ENCODE measurements at places on chromosomes 2 and 18. TPM values are rescaled to one million over a fixed set of nuclear protein-coding genes. Genes with fewer than 3 reads are reported as not detected.

GRCh38 chr2:204428675-204429074 lies 116.6 kb upstream of the PARD3B start:
- no peak overlapping the region for H3K4me3 ChIP-seq
- no peaks in the 10 kb centered on the region for H3K36me3 ChIP-seq
- DNase-seq, result no peak
- H3K27me3 ChIP-seq, result no peaks in the 10 kb centered on the region

DNA sequence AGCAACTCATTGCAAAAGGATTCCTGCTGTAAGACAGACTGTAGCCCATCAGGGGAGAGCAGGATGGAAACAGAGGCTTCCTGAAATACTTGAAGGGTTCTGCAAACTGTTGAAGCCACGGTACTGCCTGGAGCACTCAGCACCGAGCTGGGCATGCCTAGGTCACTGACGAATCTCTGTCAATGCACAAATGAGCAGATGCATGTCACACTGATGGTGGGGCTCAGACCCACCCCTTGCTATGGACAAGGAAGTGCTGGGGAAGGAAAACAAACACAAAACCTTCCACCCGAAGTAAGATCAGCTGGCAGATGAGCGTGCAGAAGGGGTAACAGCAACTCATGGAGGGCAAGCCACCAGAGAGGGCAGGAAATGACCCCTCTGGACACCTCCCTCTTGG lies 136.7 kb downstream of the BCL2 start:
- no peak overlapping the region for H3K4me3 ChIP-seq
- peaks cover 18% of the 10 kb centered on the region for H3K4me1 ChIP-seq
- H3K27ac ChIP-seq, result no peak overlapping the region
- DNase-seq, result no peak
- H3K36me3 ChIP-seq, result no peaks in the 10 kb centered on the region
- no peaks in the 10 kb centered on the region for H3K27me3 ChIP-seq

DNA sequence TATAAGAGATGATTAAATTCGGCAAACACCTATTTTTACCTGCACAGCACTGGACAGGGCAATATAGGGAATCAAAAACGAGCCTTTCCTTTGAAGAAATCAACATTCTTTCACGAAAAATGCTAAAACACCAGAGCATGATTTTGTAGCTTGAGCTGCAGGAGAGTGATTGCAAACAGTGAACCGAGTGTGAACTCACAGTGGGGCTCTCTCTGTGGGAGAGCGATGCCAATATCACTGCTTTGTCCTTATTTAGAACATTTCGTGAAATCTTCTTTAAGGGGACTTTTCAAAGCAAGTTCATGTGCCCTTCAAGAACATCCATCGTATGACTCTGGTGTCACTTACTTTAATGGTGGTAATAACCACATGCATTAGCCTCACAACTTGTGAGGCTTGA lies 238.8 kb downstream of the CD226 start:
- H3K27ac ChIP-seq, result no peak overlapping the region
- H3K4me3 ChIP-seq, result no peak overlapping the region
- H3K4me1 ChIP-seq, result no peaks in the 10 kb centered on the region

GRCh38 chr2:60976256-60976850 lies 41.2 kb upstream of the PEX13 start:
- H3K36me3 ChIP-seq, result no peaks in the 10 kb centered on the region
- peak overlapping the region; percentile 34 for H3K27ac ChIP-seq
- H3K27me3 ChIP-seq, result no peaks in the 10 kb centered on the region
- no peak for DNase-seq

DNA sequence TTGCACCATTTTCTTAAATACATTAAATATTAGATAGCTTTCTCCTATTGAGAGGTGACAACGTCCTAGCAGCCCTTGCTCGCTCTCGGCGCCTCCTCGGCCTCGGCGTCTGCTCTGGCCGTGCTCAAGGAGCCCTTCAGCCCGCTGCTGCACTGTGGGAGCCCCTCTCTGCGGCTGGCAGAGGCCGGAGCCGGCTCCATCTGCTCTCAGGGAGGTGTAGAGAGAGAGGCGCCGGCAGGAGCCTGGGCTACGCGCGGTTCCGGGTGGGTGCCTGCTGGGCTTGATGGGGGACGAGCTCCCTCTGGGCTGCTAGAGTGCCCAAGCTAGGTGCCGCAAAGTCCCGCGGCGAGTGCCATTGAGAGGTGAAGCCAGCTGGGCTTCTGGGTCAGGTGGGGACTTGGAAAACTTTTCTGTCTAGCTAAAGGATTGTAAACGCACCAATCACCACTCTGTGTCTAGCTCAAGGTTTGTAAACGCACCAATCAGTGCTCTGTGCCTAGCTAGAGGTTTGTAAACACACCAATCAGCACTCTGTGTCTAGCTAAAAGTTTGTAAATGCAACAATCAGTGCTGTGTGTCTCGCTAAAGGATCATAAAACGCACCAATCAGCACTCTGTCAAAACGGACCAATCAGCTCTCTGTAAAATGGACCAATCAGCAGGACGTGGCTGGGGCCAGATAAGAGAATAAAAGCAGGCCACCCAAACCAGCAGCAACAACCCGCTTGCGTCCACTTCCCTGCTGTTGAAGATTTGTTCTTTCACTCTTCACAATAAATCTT lies 3.1 kb downstream of the RPRD1A start:
- no peak overlapping the region for H3K27ac ChIP-seq
- no peak for DNase-seq
- H3K36me3 ChIP-seq, result no peaks in the 10 kb centered on the region
- H3K27me3 ChIP-seq, result no peaks in the 10 kb centered on the region
- no peak overlapping the region for H3K4me3 ChIP-seq

DNA sequence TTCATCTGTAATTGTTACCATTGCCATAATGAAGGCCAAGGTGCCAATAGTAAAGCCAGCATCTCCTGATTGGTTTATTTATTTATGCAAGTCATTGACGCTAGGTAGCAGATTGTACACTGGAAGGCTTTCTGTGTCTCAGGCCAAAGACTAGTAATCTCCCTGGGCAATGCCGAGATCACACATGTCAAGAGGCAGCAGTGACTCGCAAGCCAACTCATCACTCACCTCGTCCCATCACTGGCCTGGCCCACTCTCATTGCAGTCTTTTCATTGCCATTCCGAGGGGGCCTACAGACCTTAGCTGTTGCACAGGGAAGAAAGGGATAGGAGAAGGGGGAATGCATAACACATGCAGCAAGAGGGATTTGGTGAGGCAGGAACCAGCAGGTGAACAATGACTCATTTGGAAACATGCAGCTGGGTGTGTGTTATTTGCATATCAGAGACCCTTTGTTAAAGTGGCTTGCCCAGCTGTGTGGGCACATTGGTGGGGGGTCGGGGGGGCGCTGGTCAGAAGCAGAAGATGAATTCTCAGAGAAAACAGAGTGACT lies 448.7 kb upstream of the HNRNPA3 start:
- no peak overlapping the region for H3K27ac ChIP-seq
- no peaks in the 10 kb centered on the region for H3K36me3 ChIP-seq
- no peak overlapping the region for H3K4me3 ChIP-seq
- no peak for DNase-seq

GRCh38 chr2:118881490-118882129 lies 34.2 kb upstream of the EN1 start:
- no peaks in the 10 kb centered on the region for H3K27me3 ChIP-seq
- H3K36me3 ChIP-seq, result no peaks in the 10 kb centered on the region
- peaks cover 6% of the 10 kb centered on the region for H3K4me1 ChIP-seq
- no peak overlapping the region for H3K4me3 ChIP-seq
- peak; percentile 76 for DNase-seq

GRCh38 chr2:26892922-26893524 lies 45.1 kb downstream of the DPYSL5 start:
- H3K27me3 ChIP-seq, result no peaks in the 10 kb centered on the region
- H3K36me3 ChIP-seq, result no peaks in the 10 kb centered on the region
- H3K27ac ChIP-seq, result no peak overlapping the region
- no peak for DNase-seq
- H3K4me1 ChIP-seq, result no peaks in the 10 kb centered on the region

DNA sequence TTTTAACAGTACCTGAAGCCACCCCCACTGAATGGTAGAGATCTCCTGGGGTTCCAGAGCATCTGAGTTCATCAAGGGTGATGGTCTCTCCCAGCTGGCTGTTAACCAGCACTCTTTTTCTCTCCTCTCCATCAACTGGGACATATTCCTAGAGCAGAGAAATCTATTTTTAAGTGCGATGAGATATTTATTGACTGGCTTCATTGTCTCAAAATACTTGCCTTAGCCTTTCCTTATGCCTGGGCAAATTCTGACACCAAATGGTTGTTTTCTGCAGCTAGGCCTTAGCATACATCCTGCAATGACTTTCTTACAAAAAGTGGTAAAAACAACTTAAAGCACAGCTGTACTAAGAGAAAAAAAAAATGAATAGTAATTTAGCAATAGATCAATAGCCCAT lies 19.6 kb downstream of the NOSTRIN start:
- no peak overlapping the region for H3K27ac ChIP-seq
- H3K36me3 ChIP-seq, result no peaks in the 10 kb centered on the region
- H3K27me3 ChIP-seq, result no peaks in the 10 kb centered on the region
- no peak for DNase-seq
- H3K4me3 ChIP-seq, result no peak overlapping the region

- H3K27ac ChIP-seq, result no peak overlapping the region
- no peak for DNase-seq
- H3K4me1 ChIP-seq, result peaks cover 5% of the 10 kb centered on the region
Measured at GRCh38 chr2:209314653-209315052, 109.2 kb upstream of the MAP2 start.

GRCh38 chr2:173388795-173389194 lies 34.1 kb downstream of the CDCA7 start:
- H3K36me3 ChIP-seq, result no peaks in the 10 kb centered on the region
- H3K27ac ChIP-seq, result no peak overlapping the region
- H3K4me1 ChIP-seq, result no peaks in the 10 kb centered on the region
- DNase-seq, result no peak
- no peak overlapping the region for H3K4me3 ChIP-seq

- no peaks in the 10 kb centered on the region for H3K27me3 ChIP-seq
- no peak within 1 kb of the TSS for H3K4me3 ChIP-seq
- peaks cover 22% of the 10 kb centered on the region for H3K4me1 ChIP-seq
- H3K36me3 ChIP-seq, result no peaks in the 10 kb centered on the region
Measured at GRCh38 chr2:109128616-109129355, at the start of gene SH3RF3. Gene SH3RF3 (plus strand): TSS chr2:109129205.

DNA sequence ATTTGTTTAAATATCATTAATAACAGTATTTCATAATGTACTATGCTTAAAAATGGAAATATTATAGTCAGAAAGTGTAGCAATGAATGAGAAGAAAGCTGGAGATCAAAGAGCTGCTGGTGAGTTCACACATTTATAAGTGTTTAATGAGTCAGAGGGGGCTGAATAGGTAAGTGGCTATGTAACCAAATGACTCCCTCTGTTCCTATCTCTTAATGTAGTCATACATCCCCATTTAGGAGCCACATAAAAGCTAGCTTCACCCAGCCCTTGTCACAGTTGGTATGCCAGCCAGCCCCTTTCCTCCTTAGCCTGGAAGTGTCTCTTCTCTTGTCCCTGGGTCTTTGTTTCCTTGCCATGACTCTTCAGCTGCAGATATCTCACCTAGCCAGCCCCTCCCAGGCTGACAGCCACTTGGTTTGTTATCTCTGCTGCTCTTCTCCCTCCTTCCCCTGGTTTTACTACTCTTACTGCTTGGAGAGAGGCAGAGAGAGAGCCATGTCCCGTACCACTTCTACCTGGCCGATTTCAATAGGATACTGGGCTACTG lies 438.6 kb upstream of the HNMT start:
- H3K36me3 ChIP-seq, result no peaks in the 10 kb centered on the region
- no peak overlapping the region for H3K4me3 ChIP-seq
- no peak overlapping the region for H3K27ac ChIP-seq
- H3K27me3 ChIP-seq, result no peaks in the 10 kb centered on the region

DNA sequence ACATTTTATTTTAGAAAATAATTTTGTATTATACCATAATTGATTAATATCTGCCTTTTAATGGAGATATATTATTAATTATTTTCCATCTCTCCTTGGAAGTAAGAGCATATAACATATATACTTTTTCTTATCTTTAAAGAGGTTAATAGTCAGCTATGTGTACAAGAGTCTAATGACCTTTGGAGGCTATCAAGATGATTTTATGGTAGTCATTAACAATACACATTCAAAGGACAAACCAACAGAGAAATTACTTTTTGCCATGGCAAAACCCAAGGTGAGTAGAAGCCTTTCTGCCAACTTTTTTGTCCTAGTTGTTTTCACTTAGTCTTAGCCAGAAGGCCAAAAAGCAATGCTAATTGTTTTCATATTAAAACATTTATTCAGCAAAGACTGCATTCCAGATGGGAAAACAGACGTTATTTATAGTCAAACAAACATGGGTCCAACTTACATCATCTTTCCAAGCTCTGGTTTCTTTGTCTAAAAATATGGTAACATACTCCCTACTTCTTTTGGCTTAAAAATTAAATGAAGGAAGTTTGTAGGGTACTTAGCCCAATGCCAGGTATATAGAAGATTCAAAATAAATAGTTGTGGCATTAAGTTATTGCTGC lies 9.6 kb upstream of the DYNC2LI1 start:
- DNase-seq, result no peak
- H3K36me3 ChIP-seq, result no peaks in the 10 kb centered on the region
- H3K4me1 ChIP-seq, result no peaks in the 10 kb centered on the region

GRCh38 chr2:42568401-42569115 lies at the start of gene MTA3:
Gene MTA3 (plus strand): TSS chr2:42568632. CDS start chr2:42568746, 114 bp downstream.
- peak; percentile 70 for DNase-seq
- H3K4me1 ChIP-seq, result peaks cover 30% of the 10 kb centered on the region
- no peaks in the 10 kb centered on the region for H3K36me3 ChIP-seq
- no peaks in the 10 kb centered on the region for H3K27me3 ChIP-seq
- peak within 1 kb of the TSS; percentile 89 for H3K4me3 ChIP-seq
- peak within 1 kb of the TSS; percentile 97 for H3K27ac ChIP-seq

DNA sequence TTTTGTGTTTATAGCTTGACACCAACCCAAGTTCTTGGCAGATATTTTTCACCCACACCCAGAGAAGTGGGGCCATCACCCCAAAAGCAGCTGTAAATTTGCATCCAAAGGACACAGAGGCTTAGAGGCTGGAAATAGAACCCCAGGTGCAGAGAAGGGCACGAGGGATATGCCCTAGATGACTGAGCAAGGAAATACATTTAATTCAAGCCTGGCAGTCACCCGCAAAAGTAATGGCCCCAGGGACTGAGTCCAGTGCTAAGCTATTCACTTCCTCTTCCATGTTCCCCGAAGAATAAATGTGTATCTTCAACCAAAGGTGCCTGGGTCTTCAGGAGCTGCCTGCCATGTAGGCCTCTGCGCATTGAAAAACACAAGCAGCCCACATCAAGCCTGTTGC lies 14.0 kb upstream of the REG3G start:
- DNase-seq, result no peak
- H3K27ac ChIP-seq, result no peak overlapping the region
- H3K4me1 ChIP-seq, result peaks cover 13% of the 10 kb centered on the region

GRCh38 chr2:53289309-53290006 lies 478.1 kb upstream of the CHAC2 start:
- H3K27ac ChIP-seq, result no peak overlapping the region
- H3K36me3 ChIP-seq, result no peaks in the 10 kb centered on the region
- no peaks in the 10 kb centered on the region for H3K27me3 ChIP-seq
- H3K4me3 ChIP-seq, result no peak overlapping the region
- DNase-seq, result no peak

- H3K4me3 ChIP-seq, result no peak overlapping the region
- DNase-seq, result no peak
- no peaks in the 10 kb centered on the region for H3K27me3 ChIP-seq
- no peak overlapping the region for H3K27ac ChIP-seq
- H3K36me3 ChIP-seq, result no peaks in the 10 kb centered on the region
Measured at GRCh38 chr2:127118038-127118437, 11.1 kb upstream of the BIN1 start.

The SNTG2 gene
- total RNA-seq, result 18.7 TPM

The CDCA7 gene
- 3.6 TPM for total RNA-seq

The AGAP1 gene
- 32.6 TPM for total RNA-seq

The TPO gene
- 4.3 TPM for total RNA-seq

The CREG2 gene
- not detected for total RNA-seq

The OSBPL6 gene
- 0.26 TPM for total RNA-seq

The IWS1 gene
- 25.9 TPM for total RNA-seq

The COBLL1 gene
- 140 TPM for total RNA-seq

The PNKD gene
- total RNA-seq, result 21.3 TPM

Measured in body of pancreas (tissue), 4 donors.